NCI-H1417 treated with DMSO at 0.1 percent for 48 hours (cell line): ENCODE measurements at places on chromosomes 5 and 9.

DNA sequence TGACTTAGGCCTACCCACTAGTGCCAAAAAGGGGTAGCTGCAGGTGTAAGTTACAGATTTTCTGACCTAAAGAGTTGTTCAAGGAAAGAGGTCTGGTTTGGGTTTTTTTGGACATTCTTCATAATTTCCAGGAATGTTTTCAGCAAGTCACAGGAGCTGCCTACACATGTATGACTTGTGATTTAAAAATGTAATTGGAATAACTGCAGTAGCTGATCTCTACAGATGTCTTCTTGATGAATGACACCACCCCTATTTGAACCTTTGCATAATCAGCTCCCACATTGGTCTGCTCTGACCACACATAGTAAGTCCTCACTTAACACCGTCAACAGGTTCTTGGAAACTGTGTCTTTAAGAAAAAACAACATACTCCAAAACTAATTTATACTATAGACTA, 481.4 kb downstream of the RASEF start:
- DNase-seq = no peak

DNA sequence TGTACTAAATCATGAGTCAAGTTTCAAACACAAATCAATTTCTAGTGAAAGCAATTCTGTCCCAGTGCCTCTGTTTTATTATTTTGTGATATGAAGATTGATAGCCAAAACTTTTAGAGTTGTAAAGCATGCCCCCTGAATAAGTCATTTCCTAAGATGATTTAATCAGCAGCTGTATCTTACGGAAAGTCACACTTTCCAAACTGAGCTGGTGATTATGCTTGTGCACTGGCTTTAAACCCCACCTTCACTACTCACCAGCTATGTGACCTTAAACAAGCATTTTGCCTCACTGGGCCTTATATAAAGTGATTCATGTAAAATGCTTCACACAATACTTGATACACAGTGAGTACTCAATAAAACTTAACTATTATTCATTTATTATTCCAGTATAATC, 78.1 kb downstream of the EDIL3 start:
- DNase-seq = no peak

GRCh38 chr5:156274453-156274852, 52.5 kb upstream of the SGCD start:
- no peak for DNase-seq

GRCh38 chr9:94097788-94098414, 13.6 kb downstream of the PTPDC1 start:
- no peak for DNase-seq

DNA sequence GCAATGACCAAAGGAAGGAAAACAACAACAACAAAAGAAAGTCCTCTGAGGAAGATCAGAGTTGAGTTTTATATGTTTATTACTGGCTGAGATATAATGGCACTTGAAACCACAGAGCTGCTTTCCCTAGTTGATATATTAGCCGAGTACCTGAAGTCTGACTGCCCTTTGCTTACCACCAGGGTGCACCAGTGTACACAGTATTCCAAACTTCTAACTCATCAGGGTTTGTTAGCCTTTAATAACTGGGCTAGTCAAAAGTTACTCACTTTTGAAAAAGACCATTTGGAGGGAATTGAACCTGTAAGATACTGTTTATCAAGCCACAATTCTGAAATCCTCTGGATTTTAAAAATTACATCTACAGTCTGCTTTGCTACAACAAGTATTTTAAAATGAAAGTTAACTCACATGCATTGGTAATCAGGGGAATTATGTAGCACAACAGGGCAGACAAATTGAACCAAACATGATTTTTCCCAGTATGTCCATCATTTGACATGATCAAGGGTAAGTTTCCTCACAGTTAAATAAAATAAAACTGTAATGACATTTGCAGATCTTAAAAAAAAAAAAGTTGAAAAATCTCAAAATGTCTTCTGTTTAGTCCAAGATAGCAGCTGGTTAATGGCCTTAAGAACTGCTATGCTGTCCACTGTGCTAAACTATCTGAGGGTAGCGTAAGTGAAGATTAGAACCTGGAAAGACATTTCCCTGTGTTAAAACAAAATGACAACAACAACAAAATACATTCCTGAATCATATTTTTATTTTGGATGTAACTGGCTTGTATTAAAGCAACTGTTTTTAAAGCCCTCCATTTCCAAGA, 57.3 kb upstream of the C6 start:
- DNase-seq = peak; percentile 2

- no peak for DNase-seq
Observed at GRCh38 chr5:59842999-59843398, 50.5 kb downstream of the PDE4D start.

GRCh38 chr9:1101846-1102641, 51.9 kb downstream of the DMRT2 start:
- no peak for DNase-seq

- DNase-seq = no peak
Observed at GRCh38 chr9:17272536-17272935, 137.7 kb downstream of the CNTLN start.

- DNase-seq = no peak
Observed at GRCh38 chr5:36841677-36842076, 34.9 kb upstream of the NIPBL start.

DNA sequence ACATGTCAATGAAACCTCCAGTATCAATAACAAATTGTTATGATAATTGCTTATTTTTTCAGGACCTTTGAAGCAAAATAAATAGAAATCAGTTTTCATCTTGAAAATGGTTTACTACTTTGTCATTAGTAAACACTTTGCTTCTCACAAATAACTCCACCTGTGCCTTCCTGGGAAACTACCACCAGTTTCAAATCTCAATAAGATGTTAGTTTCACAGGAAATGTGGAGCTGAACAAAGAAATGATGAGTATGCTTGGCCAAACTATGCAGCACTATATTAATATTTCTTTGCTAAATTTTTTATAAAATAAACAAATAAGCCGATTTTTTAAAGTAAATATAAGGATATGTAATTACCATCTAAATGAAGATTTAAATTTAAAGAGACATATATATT, 221.5 kb upstream of the HAPLN1 start:
- DNase-seq = no peak

DNA sequence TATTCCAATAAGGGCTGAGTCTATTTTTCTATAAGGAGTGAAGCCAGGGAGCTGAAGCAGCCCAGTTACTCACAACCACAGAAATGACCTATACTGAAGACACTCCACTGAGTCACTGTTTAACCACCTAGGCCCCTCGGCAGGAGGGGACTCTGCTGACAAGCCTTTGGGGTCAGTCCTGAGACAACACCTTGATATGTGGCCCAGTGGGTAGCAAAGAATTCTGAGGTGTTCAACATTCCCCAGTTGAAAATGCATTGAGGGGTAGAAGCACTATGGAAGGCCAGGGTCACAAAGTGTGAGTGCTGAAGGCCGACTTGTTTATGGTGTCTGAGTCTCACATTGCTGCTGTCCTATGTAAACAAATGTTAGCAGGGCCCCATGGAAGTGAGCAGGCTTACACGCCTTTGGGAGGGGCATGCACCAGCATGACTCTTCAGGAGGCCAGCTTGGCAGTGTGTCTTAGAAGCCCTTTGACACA, 112.6 kb upstream of the NFIL3 start:
- no peak for DNase-seq

- no peak for DNase-seq
Observed at GRCh38 chr5:52805615-52806014, 17.9 kb downstream of the ITGA1 start.

DNA sequence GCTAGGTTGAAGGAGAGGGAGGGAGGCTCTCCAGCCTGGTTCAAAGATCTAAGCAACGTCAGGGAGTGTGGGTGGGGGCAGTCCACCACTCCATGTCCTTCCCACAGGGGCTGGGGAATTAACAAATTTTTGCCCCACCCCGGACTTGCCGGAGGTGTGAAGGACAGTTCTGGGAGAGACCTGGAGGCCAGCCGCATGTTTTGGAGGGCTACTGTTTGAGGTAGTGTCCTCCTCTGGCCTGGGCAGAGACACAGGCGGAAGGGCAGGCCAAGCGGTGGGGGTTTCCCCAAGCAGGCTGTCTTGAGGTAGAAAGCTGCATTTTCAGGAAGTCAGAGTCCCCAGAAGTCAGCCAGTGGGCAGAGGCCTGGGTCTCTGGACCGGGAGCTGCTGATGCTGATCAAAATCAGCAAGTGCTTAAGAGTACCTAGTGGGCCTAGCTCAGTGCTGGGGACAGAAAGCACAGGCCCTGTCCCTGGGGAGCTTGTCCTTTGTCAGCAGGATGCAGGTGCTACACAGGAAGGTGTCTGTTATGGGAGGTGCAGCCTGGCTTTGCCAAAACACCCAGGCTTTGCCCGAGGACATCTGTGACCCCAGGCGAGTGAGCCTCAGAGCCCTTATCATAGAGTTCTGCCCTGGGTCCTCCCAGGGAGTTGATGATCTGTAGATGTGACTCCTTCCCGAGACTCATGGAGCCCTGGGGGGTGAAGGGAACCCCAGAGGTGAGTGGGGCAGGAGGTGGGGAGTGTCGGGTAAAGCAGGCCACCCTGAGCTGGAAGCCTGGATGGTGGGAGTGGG, 18.5 kb downstream of the JADE2 start:
- DNase-seq = no peak

GRCh38 chr5:78747705-78748359, 99.3 kb upstream of the LHFPL2 start:
- DNase-seq = no peak

- no peak for DNase-seq
Observed at GRCh38 chr5:151107738-151108520, 27.1 kb upstream of the TNIP1 start.

DNA sequence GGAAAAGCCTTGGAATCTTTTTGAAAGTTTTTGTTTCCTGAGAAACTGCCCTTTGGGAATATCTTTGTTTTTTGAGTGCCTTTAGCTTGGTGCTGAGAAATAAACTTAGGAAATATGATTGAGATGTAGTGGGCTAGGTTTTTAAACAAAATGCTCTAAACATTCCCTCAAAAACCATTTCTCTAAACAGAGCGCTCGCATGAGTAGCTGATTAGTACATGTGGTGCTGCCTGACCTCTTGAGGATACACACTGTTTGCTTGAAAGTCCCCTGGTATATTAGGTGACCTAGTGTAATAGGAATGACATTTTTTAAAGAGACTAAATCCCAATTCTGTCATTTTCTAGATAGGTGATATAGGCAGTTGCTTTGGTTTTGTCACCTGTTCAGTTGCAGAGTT, 132.3 kb downstream of the ADAMTSL1 start:
- no peak for DNase-seq

GRCh38 chr9:124834591-124834990, 18.7 kb upstream of the WDR38 start:
- DNase-seq = no peak

DNA sequence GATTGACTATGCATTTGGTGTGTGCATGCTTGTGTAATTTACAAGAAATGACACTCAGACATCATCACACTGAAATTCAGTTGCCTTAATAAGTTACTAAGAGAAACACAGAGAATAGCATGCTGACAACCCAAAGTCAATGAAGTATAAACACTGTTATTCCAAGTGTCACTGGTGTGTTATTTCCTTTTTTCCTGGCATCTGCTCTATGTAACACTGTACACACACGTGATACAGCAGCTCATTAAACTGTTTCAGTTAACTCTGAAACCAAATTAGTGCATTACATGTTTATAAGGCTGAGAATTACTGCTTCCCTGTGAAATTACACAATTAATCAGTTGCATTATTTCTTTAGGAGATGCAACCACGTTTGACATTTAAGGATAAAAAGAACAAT, 252.7 kb downstream of the EFNA5 start:
- DNase-seq = no peak

DNA sequence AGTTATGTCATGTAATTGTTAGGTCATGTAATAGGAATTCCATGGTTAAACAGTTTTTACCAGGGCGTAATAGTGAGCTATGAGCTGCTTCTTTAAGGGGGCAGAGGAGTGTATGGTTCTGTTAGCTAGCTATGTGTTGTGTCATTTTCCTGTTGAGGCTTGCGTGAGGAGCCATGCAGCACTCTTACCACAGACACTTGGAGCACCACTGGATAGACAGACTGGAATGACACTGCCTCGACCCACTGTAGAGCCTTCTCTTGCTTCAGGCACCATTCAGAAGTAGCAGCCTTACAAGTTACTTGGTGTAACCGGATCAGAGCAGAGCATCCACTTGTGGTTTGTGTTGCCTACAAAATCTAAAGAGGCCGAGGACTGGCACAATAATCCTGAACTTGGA, 28.3 kb upstream of the STOM start:
- no peak for DNase-seq

DNA sequence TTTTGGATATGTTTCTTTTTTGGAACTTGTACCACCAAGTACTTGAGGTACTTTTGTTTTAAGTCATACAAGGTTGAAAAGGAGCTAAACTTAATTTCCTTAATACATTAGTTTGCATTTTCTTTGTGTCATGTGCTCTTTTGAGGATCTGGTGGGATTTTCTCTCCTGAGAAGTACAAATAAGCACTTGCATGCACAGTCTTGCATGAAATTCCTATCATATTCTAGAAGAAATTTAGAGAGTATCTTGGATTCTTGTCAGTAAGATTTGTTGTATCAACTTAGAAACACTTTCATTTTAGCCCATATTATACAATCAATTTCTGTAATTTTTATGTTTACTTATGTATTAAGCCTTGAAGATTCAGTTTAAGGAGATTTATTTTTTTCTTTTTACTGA, 64.9 kb downstream of the CCNH start:
- no peak for DNase-seq

- DNase-seq = peak; percentile 95
Observed at GRCh38 chr9:97632248-97632984, 752 bp downstream of the TSTD2 start.

- DNase-seq = no peak
Observed at GRCh38 chr5:143741421-143741820, 70.5 kb upstream of the HMHB1 start.

GRCh38 chr5:98064118-98064685, 709.3 kb upstream of the RGMB start:
- no peak for DNase-seq

- no peak for DNase-seq
Observed at GRCh38 chr5:154756868-154757813, 2.0 kb downstream of the LARP1 start.

DNA sequence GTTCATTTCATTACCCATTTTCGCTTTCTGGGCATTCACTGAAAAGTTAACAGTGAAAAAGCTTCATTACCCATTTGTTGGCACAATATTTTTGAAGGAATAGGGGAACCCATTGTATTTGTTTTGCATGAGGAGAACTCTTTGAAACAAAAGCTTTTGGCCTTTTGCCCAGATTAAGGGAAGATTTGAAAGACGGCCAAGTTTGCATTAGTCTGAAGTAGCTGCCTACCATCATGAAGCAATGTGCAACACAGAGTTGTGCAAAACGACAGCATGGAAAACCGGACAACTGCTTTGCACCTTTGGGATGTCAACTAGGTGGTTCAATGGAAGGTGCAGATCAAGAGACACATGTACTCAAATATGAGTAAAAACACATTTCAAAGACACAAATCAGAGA, 84.9 kb downstream of the TRPM3 start:
- no peak for DNase-seq
